ENCODE measurements at places on chromosomes 2 and 18. TPM values are rescaled to one million over a fixed set of nuclear protein-coding genes. Genes with fewer than 3 reads are reported as not detected.

GRCh38 chr2:113877711-113878598 is 11.9 kb upstream of the ACTR3 start:
- DNase-seq, result no peak

The GPR55 gene
- not detected for total RNA-seq

GRCh38 chr2:100207411-100207885 is 65.1 kb upstream of the AFF3 start:
- no peak for DNase-seq

The TIMM21 gene
- 48.0 TPM for total RNA-seq

The KCNJ3 gene
- 5.6 TPM for total RNA-seq

All from esophagus muscularis mucosa (tissue), 4 donors.